Activated naive CD8-positive, alpha-beta T cell treated with anti-CD3 and anti-CD28 coated beads for 36 hours (primary cell): ENCODE measurements at places on chromosomes 6 and 20. TPM values are rescaled to one million over a fixed set of nuclear protein-coding genes. Genes with fewer than 3 reads are reported as not detected.

DNA sequence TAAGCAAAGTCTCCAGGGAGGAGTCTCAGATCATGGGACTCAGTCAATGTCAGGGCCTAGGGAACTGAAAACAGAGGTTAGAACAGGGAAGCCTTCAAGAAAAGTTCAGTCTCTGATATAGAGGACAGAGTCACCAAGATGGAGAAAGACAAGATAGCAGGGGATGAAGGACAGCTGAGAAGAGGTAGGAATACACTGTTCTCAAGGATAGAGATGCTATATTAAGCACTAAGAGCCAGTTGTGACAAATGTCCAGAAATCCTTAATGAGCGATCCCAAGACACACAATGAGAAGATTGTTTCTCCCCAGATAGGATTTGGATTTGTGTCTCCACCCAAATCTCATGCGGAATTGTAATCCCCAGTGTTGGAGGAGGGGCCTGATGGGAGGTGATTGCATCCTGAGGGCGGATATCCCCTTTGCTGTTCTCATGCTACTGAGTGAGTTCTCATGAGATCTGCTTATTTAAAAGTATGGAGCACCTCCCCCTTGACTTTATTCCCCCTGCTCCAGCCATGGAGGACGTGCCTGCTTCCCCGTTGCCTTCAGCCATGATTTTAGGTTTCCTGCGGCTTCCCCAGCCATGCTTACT is 168.2 kb downstream of the AKAP7 start:
- DNase-seq = no peak

DNA sequence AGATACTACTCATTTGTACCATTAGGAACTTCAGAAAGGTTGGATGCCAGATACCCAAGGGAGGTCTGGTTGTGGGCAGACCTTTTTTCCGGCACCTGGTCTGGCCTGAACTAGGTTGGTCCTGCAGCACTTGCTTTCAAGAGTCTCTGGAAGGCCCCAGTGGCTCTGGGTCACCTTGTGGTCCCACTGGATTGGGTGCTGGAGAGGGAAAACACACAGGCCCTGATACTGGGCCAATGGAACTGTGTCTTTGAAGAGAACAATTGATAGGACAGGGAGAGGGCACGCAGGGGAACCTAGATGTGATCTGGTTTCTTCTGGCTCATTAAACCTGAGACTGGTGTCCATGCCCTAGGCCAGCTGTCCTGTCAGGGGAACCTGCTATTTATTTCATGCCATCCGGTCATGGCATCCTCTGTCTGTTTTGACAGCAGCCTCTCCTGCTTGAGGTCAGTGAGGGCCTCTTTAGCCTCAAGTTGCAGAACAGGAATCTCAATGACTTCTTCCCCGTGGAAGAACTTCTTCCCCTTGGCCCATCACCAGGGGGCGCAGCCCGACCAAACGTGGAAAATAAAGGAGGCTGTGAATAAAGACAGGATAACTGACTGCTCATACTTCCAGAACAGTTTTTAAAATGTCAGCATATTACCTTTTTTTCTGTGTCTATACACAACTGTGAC is 25.0 kb downstream of the TAF8 start:
- DNase-seq = peak; percentile 50

CD93 gene
- 0.04 TPM for total RNA-seq

GRCh38 chr20:14569641-14570040 is 232.2 kb upstream of the FLRT3 start:
- DNase-seq = no peak

DNA sequence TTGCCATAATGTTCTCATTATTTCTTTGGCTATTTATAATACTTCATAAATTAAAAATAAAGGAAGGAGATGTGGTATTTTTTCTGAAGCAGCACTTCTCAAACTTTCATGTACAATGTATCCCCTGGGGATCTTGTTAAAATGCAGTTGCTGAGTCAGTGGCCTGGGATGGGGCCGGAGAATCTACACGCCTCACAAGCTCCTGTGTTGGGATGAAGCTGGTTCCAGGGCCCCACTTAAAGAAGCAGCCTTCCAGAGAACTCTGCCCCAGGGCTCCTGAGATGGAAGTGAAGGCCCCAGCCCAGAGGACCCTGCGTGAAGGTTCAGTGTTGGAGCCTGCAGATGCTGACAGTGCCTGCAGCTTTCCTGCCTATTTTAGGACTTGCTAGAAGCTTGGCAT is 40.1 kb upstream of the SLC23A2 start:
- no peak for DNase-seq

DNA sequence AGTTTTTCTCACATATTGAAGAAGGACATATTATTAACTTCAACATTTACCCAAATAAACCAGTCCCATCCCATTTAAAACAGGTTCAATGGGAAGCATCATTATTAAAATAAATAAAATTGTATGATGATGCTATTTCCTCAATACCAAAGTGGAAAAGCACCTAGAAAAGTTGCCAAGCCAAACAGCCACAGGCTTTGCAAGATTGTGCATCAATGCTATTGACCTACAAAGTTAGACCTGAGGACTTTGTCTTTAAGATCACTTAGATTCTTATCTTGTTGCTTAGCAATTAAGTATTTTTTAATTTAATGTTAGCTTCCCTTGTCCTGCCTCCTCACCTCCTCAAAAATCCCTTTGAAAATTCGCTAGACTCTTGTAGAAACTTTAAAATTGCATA is 132.1 kb downstream of the SAMD5 start:
- no peak for DNase-seq

- no peak for DNase-seq
Measured at GRCh38 chr6:159728531-159728964, 1.2 kb downstream of the WTAP start.

DNA sequence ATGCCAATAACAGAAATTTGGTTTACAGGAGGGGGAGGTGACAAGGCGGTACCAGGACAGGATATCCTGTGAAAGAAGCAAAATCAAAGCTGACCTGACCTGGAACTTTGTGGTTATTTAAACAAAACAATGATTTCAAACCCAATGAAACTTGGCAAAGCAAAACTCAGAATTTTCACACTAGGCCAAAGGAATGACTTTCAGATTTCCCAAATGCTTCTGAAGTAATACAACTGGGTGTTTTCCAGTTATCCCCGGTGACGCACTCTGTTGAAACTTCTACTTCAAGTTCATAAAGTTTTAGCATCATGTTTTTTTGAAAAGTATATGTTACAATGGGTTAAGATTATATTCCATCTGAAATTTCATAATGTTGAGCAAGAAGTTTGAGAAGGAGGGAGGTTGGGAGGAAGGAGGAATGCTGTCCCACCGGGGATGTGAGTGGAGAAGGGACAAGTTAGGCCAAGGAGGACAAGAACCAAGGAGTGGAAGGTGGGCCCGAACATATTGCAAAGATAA is 78.1 kb upstream of the TRAF3IP2 start:
- no peak for DNase-seq

DNA sequence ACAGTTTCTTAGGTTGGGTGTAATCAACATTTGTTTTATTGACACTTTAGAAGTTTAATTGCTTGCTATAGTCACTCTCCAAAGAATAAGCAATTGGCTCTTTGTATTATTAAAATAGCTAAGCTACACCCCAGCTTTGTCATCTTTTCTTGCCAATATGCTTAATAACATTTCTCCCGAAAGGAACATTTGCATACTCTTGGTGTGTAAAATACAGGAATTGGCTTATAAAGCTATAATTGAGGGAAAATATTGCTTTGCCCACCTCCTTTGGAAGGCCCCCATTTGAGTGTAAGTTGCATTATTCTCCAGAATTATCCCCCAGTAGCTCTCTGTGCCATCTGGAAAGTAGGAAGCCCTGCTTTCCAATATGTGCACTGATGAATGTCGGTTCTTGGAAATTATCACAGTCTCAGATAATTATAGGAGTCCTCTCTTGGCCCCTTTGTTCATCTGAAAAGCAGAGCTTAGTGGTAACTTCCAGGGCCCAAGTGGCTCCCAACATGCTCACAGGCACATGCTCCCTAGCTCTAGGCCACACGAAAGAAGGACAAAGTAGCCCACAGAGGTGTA is 92.4 kb upstream of the B3GAT2 start:
- no peak for DNase-seq

- no peak for DNase-seq
Measured at GRCh38 chr6:31247813-31248212, 24.1 kb downstream of the HLA-C start.

CPNE5 gene
- total RNA-seq = 0.72 TPM

- no peak for DNase-seq
Measured at GRCh38 chr20:54263116-54263690, 55.3 kb downstream of the PFDN4 start.

DNA sequence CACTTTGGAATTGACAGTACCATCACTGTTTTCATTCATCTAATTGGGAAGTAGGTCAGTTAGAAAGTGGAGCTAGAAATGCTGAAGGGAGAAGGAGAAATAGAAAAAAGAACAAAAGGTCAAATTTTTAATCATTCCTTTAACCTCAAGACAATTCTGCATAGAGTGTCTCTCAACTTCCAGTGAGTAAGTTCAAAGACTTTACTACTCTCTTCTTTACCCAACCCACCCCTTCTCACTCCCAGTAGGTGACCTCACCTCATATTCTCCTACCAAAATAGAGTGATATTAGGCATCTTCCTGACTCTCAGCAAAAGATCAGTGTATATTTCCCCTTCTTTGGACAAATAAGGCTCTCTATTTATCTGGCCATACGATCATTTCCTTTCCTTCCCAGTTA is 340.0 kb upstream of the JAG1 start:
- no peak for DNase-seq

DNA sequence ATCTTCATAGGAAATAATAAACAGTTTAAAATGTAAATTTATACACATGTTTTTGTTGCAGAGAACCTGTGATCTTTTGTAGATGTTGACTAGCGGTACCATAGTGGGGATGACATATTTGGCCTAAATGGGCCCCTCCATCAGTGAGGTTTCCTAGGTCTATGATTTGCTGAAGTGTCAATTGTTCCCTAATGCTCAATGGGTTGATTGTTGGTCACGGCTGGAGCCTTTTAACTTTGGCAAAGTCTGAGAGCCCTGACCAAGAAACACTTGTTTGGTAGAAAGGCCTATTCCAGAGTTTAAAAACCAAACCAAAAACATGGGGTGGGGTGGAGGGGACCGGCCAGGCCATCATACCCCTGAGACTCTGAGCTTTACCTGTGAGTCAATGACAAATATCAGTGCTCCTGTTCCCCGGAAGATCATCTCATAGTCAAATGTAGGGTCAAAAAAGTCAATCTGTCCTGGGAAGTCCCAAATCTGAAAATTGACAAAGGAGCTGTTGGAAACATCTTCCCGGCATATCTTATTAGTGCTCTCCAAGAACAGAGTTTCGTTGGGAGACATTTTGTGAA is 25.1 kb downstream of the RRAGD start:
- DNase-seq = no peak

GRCh38 chr6:147005499-147005898 is 198.7 kb upstream of the STXBP5 start:
- no peak for DNase-seq
